ENCODE measurements at places on chromosomes 11 and 22.
A peak's percentile ranks its signal among the peaks of the same experiment; 100 is the strongest.

GRCh38 chr11:100830978-100831732, 144.1 kb downstream of the ARHGAP42 start:
- DNase-seq = no peak
- H3K36me3 ChIP-seq = no peaks in the 10 kb centered on the region
- peaks cover 2% of the 10 kb centered on the region for H3K4me1 ChIP-seq
- no peak overlapping the region for H3K27ac ChIP-seq
- no peaks in the 10 kb centered on the region for H3K27me3 ChIP-seq

DNA sequence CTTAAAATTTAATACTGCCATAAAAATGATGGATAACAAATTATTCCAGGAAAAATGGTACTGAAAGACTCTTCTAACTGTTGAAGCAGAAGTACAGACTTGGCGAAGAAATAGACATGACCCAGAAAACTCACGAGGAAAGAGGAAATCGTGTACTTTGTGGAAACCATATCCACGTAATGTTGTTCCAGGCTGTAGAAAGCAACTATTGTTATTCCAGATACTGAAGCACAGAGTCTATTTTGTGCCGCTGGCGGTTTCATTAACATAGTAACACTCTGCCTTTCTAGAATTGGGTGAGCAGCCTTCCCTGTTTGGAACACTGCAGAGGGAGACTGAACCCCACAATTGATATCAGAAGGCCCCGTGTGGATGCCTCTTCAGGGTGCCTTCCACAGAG, 310.6 kb downstream of the TBC1D22A start:
- H3K27ac ChIP-seq = no peak overlapping the region
- DNase-seq = no peak
- no peak overlapping the region for H3K4me3 ChIP-seq
- H3K27me3 ChIP-seq = no peaks in the 10 kb centered on the region
- no peaks in the 10 kb centered on the region for H3K4me1 ChIP-seq

GRCh38 chr11:58805065-58805464, 39.4 kb downstream of the GLYATL2 start:
- no peaks in the 10 kb centered on the region for H3K36me3 ChIP-seq
- no peak overlapping the region for H3K27ac ChIP-seq
- no peaks in the 10 kb centered on the region for H3K27me3 ChIP-seq
- no peak overlapping the region for H3K4me3 ChIP-seq
- H3K4me1 ChIP-seq = no peaks in the 10 kb centered on the region

GRCh38 chr11:8177136-8177535, 8.3 kb upstream of the RIC3 start:
- no peaks in the 10 kb centered on the region for H3K27me3 ChIP-seq
- no peaks in the 10 kb centered on the region for H3K4me1 ChIP-seq
- no peak overlapping the region for H3K27ac ChIP-seq
- H3K4me3 ChIP-seq = no peak overlapping the region
- no peaks in the 10 kb centered on the region for H3K36me3 ChIP-seq
- no peak for DNase-seq

DNA sequence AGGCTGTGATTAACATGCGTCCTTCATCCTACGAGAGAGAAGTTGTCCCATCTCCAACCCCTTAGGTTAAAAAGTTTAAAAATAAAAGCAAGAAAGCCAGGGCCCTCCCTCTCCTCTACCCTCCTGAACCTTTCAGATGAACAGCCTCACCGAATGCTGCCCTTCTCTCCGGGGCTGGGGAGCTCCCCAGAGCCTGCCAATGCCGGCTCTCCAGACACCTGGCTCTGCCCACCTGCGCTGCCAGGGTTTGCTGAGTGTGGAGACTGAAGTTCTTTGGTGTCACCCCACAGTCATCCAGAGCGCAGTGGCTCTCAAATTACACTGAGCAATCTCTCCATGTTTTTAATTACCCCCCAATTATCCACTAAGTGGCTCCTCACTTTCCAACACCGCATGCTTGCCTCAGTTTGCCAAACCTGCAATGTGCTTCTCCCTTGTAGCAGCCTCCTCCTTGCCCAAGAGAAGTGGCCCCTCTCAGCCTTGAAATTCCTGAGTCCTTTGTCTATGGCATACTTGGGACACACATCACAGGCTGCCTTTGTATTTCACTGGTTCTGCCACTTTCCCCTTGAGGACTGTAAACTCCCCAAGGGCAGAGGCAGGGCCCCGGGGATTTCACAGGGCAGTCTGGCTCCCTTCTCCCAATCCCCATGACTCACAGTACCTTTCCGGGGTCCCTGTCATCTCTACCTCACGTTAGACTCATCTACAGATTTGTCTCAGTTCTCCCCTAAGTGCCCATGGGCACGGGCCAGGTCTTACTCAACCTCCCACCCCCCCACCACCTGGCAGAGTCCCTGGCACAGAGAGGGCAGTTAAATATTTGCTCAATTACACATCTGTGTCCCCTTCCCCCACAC, 2.0 kb downstream of the MYH9 start:
- no peaks in the 10 kb centered on the region for H3K27me3 ChIP-seq
- H3K27ac ChIP-seq = peak overlapping the region; percentile 96
- H3K4me1 ChIP-seq = no peaks in the 10 kb centered on the region
- H3K4me3 ChIP-seq = peak overlapping the region; percentile 60
- H3K36me3 ChIP-seq = no peaks in the 10 kb centered on the region
